ENCODE measurements at places on chromosomes 2 and 18.

DNA sequence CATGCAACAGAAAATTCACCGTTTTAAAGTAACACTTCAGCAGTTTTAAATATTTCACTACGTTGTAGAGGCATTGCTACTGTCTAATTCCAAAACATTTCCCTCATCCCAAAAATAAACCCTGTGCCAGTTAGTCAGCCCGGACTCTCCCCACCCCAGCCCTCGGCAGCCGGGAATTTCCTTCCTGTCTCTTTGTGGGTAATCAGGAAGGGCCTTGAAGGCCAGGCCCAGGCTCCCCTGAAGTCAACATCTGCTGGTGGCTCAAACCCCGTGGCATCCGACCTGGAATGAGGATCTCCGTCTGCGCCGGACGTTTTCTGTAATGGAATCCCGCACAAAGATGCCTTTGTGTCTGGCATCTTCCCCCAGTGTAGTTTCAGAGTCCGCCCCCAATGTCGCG is 219.6 kb downstream of the SNTG2 start:
- DNase-seq: no peak

DNA sequence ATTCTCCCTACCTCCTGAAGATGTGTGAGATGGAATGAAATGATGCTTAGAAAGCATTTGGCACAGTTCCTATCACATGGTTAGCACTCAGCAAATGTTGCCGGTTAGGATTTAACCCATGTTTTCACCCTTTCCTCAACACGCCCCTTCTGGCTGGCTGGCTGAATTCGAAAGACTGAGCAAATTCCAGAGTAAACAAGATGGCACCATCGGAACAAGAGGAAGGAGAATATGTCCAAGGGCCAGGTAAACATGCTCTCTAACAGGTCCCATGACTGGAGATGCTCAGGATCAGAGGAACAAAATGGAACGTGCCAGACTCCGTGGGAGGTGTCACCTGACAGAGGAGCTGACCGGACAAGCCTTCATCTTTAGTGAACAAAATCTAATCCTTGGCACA is 145.6 kb downstream of the ANKRD44 start:
- DNase-seq: no peak

DNA sequence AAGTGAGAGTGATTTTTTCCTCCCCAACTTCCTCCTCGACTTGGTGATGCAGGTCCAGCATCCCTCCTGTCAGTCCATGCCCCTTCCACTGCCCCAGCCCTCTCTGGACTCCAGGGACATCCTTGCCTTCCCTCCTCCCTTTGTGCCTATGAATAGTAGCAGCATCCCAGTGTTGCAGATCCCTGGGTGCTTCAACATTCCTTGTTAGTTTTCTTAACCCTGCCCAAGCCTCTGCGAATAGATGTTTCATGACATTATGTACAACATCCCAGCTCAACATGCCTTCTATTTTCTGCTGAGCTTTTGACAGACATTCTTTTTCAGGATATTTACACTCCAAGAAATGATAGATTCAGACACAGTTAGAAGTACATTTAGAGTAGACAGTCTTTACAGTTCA is 35.3 kb upstream of the CCDC150 start:
- DNase-seq: no peak

- DNase-seq: peak; percentile 71
Measured at GRCh38 chr2:238861013-238861730, 13.3 kb downstream of the TWIST2 start.

GRCh38 chr2:223727562-223727961 is 109.8 kb downstream of the AP1S3 start:
- no peak for DNase-seq

- no peak for DNase-seq
Measured at GRCh38 chr18:23212161-23212560, 76.9 kb downstream of the CABLES1 start.

- no peak for DNase-seq
Measured at GRCh38 chr18:49169037-49169521, 218.3 kb upstream of the SMAD7 start.

GRCh38 chr2:66845307-66845706 is 410.4 kb downstream of the MEIS1 start:
- DNase-seq: no peak

- DNase-seq: no peak
Measured at GRCh38 chr2:142190805-142191204, 60.0 kb upstream of the LRP1B start.

GRCh38 chr2:124698979-124699565 is 674.0 kb downstream of the CNTNAP5 start:
- no peak for DNase-seq

- no peak for DNase-seq
Measured at GRCh38 chr18:21463718-21464117, 136.8 kb downstream of the ESCO1 start.

GRCh38 chr2:138649571-138649970 is 130.6 kb downstream of the NXPH2 start:
- no peak for DNase-seq

- no peak for DNase-seq
Measured at GRCh38 chr2:129929321-129930290, 49.9 kb upstream of the RAB6C start.

DNA sequence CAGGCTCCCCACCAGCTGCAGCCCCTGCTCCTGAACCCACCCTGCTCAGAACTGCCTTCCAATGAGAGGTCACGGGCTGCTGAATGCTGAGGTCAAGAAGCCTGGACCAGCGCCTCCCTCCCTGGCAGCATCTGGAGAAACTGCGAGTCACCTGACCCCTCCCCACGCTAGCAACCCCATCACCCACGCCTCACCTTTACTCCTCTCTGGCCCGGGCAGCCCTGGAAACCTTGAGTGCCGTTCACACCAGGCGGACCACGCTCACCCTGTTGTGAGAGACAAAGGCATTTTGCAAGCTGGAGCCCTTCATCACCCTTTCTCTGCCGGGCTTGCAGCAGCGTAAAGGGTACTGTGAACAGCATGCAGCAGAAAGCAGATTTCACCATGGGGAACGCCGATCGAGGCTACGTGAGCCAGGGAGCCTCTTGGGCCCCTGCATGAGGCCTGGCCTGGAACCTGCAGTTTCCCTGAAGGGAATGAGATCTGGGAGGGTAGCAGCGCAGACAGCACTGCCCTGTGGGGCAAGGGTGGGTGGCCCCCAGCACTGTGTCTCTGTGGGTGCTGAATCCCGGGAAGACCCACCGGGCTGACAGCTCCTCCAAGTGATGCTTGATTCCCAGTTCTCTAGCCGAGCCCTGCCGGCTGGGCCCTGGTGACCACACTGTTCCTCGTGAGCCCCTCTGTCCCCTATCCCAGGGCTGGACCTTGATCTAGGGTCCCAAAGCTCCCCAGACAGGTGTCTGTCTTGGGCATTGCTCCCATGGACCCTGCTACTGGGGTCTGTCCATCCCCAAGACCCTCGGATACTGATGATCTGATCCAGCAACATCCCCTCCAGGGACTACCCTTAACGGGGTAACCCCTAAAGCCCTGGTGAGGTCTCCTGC is 53.8 kb downstream of the COL6A3 start:
- no peak for DNase-seq

DNA sequence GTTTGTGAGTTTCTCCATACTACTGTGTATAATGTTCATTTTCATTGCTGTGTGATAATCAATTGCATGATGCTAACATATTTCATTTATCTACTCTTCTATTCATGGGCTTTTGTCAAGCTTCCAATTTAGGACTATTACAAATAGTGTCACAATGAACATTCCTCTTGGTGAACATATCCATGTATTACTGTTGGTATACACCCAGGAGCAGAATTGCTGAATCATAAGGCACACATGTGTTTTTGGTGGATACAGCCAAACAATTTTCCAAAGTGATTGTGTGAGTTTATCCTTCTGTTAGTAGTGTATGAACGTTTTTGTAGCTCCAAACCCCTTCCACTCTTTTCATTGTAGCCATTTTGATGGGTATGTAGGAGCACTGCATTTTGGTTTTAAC is 101.6 kb upstream of the COPS8 start:
- no peak for DNase-seq

DNA sequence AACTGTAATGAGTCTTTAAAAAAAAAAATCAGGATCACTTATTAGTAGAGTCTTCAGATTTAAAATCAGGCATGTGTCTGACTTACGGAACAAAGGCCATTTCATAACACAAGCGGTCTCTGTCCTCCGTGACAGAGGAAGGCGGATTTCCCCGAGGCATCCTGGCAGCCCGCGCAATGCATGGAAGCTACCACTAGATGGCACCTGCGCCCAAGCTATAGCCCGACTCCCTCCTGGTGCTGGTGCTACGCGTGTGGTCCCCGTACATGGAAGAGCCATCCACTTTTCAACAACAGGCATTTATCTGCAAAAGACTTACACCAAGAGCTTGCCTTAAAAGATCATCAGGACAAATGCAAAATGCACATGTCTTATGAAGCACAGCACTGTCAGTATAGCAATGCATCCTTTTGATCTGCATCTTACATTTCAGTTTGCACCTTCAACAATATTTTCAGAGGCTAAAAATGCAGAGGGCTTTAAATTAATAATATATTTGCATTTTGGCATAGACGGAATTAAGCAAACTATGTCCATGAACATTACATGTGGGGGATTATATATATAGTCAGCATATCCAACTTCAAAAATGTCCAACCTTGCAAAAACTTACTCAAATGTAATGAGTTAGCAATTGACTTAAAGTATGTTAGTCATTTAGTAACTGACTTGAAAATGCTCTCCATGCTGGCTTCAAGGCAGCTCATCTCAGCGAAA is 96.0 kb downstream of the ZNF516 start:
- peak; percentile 94 for DNase-seq

DNA sequence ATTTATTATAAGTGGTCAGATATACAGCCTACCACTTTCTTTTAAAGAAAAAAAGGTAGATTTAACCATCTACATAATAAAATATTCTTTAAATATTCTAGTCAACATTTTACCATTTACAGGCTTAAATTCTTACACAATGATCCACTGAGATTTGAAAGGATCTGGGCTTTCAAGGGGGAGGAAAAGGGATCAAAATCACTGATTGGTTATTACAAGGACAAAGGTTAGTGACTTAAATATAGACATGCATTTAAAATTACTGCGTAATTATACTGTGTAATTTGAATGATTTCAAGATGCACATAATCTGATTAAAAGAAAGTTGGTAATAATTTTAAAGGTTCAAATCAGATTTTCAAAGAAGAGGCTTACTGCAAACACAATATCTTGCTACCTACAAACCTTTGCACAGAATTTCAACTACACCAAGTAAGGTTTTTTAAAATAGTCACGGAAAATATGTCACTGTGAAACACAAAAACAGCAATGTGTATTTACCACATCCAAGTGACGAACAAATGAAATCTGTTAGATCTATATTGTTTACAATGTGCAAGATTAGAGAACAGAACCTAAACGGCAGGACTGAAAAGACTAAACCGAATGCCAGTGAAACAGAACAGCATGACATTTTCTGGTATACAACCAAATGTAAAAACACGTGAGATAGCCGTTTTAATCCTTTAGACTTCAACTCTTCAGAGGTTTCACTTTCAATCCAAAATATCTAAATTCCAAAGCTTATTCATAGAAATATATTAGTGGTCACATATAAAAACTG is 40.8 kb downstream of the RTN4 start:
- no peak for DNase-seq

GRCh38 chr2:148914463-148914862 is 39.4 kb downstream of the KIF5C start:
- no peak for DNase-seq

GRCh38 chr18:13989199-13989598 is 73.9 kb upstream of the MC2R start:
- DNase-seq: no peak

DNA sequence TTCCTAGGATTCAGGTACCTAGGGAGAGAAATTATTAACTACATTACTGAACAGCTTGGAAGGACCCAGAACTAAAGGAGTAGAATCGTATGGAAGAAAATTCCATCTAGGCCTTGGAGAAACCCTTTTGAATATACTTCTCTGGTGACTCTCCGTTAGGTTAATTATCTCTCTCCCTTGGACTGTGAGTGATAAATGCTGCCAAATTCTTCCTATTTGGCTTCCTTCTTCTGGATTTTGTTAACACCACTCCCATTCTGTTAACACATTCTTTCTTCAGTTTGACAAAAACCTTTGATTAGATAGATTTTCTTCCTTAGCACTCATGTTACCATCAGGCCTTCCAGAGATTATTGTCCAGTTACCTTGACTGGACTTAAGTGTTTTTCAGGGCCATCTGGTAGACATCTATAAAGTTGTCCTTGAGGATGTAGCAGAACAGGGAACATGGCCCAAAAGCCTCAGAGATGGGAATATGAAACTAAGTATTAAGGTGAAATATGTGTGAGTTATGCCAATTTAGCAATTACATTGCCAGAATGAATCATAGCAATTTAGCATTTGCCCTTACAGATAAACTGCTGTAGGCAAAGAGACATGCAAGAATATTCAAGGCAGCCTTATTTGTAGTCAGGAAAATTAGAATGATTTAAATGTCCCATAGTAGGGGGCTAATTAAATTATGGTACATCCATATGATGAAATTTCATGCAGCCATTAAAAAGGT is 6.7 kb downstream of the CYP27A1 start:
- no peak for DNase-seq

DNA sequence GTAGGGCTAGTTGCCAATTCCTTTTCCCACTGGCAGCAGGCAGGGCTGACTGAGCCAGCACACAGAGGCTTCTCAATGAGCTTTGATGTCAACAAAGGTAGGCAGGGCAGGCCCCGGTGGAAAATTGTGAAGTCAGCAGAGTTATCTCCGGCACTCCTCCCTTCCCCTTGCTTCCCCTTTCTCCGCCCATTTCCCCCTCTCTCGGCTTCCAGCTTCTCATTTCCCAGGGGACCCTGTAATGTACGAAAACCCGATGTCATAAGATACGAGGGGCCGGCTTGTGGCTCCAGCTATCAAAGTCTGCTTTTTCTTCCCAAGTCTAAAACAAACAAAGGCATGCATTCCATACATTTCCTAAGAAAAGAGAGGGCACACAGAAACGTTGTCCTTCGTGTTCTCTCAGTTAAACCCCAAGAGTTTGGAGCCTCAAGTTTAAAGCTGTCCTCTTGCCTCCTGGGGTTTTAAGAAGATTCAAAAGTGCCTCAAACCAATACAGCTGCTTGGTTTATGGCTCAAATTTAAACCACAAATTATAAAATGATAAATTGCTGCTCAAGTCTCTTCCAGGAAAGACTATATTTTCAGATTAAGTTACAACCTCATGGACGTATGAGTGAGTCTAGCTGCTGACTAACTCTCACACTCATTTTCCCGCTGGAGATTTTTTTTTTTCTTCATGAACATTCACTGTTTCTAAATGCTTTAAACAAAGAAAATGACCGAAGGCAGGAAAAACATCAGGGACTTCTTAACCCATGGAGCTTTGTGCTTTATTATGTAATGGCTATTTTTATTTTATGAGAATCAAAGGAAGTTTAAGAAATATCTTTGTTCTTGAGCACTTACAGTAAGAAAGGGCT is 27.2 kb upstream of the EML4 start:
- DNase-seq: no peak
